HCT116 (cell line): ENCODE measurements at places on chromosomes 2 and 18. TPM values are rescaled to one million over a fixed set of nuclear protein-coding genes. Genes with fewer than 3 reads are reported as not detected.

Gene CREB1
- total RNA-seq = 60.4 TPM

Gene CRYBA2
- total RNA-seq = not detected

Gene SLC35F5
- total RNA-seq = 14.3 TPM

Gene MAP3K19
- total RNA-seq = not detected

Gene KIF1A
- total RNA-seq = 0.27 TPM

Gene RBM44
- total RNA-seq = 0.54 TPM

Gene CFAP210
- total RNA-seq = not detected

Gene ZEB2
- total RNA-seq = 0.81 TPM

- no peak for DNase-seq
Measured at GRCh38 chr2:157477919-157478318, 34.0 kb upstream of the CYTIP start.

DNA sequence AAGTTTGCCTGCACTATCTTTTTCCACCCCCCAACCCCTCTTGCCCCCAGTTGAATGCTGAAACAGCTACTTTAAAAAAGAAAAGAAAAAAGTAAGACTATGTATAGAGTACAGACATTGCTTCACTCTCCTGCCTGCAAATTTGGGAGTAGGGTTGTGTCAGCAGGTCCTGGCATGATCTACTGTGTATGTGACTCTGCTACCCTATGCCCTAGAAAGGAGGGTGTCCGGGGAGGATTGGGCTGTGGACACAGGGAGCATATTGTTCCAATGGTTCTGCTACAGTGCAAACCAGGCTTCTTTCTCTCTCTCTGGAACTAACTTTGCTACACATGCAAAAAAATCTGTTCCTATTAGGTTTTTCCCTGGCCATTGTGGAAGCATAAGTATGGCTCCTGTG lies 9.9 kb upstream of the ZEB2 start:
- DNase-seq = no peak

DNA sequence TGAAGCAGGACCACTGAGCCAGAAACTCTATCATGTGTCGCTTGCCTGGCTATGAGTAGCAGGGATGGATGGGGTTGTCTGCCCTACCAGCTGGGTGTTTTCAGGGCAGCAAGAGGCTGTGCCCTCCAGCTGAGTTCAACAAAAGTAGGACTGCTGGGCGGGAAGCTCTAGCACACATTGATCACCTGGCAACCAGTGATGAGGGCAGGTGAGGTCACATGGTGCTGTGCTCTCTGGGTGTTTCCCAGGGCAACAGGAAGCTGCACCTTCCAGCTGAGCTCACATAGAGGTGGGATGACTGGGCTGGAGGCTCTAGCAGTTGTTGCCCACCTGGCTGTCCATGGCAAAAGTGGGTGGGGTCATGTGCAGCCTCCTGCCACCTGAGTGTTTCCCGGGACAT lies 487.3 kb upstream of the VWC2L start:
- no peak for DNase-seq

GRCh38 chr2:214881647-214882202 lies 72.2 kb upstream of the BARD1 start:
- DNase-seq = no peak

DNA sequence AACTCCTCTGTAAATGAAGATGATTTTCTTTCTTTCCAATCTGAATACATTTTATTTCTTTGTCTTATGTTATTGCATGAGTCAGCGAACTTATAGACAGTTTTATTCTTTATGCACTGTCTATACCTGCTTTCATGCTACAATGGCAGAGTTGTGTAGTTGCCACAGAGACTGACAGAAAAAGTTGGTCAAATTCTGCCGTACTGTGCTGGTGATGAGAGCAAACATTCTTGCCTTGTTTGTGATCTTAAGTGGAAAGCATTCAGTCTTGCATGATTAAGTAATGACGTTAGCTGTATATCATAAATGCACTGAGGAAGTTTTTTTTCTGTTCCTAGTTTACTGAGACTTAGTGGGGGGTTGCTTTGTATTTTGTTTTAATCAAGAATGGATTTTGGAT lies 32.9 kb downstream of the ZC3H15 start:
- DNase-seq = no peak

DNA sequence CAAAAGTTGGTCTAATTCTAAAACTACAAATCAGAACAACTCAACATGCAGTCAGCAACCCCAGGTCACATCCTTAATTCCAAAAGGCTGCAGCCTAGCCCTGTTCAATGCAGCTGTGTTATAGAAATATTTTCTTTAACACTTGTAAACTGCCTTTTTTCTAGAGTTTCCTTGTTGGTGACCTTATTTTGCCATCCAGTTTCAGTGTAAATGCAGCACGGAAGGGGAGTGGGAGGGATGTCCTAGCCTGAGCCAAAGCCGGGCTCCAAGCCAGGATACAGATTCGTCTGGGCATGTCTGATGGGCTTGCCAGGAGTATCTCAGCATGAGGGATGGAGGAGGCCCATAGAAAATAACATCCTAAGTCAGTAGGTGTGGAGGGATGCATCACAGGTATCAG lies 17.7 kb upstream of the SP3 start:
- DNase-seq = no peak

GRCh38 chr2:157413326-157414035 lies 30.4 kb downstream of the CYTIP start:
- DNase-seq = no peak

GRCh38 chr2:214543386-214543955 lies 132.6 kb downstream of the VWC2L start:
- no peak for DNase-seq

DNA sequence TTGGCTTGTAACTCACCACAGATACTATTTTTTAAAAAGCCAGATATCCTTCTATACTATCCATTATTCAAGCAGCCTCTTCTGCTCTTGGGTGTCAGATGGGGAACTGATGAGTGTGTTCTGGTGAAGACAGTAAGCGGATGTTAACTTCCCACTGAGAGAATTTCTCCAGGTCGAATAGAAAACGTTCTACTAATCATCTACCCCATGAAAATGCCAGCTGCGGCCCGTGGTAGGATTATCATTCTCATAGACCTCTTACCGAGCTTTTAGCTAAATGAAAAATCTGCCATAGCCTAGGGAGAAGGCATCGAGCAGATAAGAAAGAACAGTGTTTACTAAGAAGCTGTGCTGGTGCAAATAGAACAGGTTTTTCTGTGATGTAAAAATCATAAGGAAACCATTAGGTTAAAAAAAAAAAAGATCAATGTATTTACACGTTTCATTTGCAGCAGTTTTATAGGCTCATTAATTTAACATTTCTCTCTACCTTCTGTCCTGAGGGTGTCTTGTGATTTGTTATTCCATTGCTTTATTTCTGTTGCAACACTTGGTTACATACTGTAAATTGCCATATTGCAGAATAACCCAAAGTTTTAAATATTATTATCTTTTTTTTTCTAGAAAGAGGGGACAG lies 1521.5 kb upstream of the ZEB2 start:
- DNase-seq = no peak

- no peak for DNase-seq
Measured at GRCh38 chr2:194077366-194077765, 1579.7 kb upstream of the SLC39A10 start.
